Psoas muscle (tissue), 8 donors: ENCODE measurements at places on chromosomes 1 and 21. TPM values are rescaled to one million over a fixed set of nuclear protein-coding genes. Genes with fewer than 3 reads are reported as not detected.

The RIMS3 gene
- 0.15 TPM for total RNA-seq

The ISG20L2 gene
- 14.8 TPM for total RNA-seq

The OXCT2 gene
- not detected for total RNA-seq

The RSBN1 gene
- total RNA-seq: 12.7 TPM

The CFAP126 gene
- not detected for total RNA-seq

The CENPF gene
- total RNA-seq: 1.2 TPM

DNA sequence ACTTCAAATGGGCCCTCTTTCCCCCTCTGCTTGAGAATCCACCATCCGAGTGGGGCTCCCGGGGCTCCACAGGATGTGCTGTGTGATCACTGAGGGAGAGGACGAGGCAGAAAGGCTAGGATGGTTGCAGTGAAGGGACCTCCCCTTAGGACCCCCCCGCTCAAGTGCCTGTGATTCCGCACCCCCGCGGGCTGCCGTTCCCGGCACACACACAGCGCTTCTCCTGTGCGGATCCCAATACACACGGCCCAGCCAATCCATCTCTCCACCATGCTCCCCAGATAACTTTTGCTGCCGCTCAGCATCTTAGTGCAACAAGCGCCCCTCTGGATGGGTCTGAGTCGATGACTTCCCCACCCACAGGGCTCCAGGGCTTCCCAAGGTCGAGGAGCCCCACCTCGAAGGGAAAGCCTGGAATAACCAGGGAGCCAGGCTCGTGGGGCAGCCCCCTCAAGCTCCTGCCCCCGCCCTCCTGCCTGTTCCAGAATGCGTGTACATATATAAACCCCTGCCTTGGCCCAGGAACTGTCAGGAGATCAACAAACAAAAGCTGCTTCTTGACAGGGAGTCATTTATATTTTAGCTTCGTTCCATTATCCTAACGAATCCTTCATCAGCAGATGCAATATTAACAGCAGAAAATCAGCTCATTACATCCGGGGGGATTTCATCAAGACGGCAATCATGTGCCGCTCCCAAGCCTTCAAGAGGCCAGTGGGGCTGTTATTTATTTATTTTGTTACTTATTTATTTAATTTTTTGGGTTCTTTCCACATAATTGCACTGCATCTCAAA, 83.7 kb downstream of the CASZ1 start:
- DNase-seq: no peak

DNA sequence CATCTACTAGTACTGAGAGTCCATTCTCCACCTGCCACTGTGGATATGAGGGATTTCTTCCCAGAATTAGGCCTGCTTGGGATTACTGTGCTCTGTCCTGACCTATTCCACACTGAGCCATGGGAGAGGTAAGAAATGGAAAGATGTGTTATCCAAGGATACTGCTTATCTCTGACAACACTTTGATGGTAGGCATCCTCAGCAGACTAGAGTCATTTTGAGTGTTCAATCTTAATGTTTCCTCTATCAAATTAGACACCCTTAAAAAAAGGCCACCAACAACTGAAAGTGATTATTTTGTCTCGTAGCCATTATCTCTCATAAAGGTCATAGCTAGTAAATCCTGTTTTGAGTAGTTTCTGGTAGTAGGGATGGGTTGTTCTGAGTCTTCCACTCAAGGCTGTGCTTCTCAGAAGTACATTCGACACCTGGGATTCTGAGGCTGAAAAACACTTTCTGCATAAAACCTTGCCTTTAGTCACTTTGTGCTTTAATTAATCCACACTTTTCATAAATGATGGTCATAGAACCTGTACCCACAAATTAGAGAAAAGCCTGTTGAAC, 8.8 kb downstream of the ATPAF1 start:
- DNase-seq: no peak

GRCh38 chr1:25727635-25728286, 72.2 kb upstream of the SELENON start:
- peak; percentile 64 for DNase-seq

GRCh38 chr1:1006305-1007159, 6.6 kb upstream of the HES4 start:
- peak; percentile 45 for DNase-seq

DNA sequence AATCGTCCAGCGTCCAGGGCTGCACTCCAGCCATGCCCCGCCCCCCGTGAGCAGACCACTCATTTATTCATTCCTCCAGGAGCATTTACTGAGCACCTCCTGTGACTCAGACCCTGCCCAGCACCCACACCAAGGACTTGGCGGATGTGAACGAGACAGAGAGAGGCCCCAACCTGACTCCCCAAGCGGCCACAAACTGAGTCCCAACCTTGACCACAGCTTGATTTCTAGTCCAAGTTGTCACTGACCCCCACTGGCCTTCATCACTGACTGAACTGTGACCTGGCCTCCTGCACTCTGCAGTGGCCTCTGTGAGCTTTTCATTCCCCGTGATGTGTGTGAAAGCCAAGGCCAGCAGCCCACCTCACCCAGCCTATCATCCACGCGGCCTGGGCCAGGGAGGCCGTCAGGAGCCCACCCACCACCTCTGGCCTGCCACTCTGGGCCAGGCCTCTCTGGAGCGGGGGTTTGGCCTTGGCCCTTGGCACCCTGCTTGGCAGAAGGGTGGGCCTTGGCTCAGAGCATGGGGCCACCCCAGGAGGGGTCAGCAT, 19.3 kb upstream of the RUNX3 start:
- DNase-seq: no peak

DNA sequence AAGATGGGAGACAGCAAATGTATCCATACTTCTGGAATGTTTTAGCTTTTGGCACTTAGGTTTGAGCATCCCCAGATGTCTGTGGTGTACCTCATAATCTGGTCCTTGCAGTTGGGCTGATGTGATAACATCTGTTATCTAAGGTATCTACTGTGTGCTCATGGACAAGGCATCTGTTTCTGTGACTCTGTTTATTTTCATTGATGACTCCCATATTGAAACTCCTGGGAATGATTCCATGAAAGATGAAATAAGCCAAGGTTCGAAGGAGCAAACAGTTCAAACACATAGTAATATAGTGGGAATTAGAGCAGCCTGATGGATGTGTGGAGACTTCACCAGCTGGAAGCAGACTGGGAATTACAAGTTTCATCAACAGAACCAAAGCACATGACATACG, 20.7 kb upstream of the TRIM45 start:
- DNase-seq: no peak

DNA sequence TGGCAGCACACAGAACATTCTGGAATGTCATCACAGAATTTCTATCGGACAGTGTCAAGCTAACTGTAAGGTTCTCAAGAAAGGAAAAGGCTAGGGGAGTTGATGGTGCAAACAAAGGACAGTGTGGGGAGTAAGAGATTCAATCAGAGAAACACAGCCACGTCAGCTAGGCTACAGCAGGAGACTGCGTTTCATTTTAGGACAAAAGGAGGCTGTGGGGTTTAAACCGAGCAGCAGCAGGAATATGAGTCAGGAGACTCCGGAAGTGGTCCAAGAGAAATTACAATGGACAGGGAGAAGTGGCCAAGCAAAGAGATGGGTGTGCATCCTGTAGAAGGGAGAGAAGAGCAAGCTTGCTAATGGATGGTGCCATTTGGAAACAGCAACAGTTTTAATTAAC, 37.4 kb upstream of the C1orf198 start:
- no peak for DNase-seq

- DNase-seq: no peak
Measured at GRCh38 chr1:107443860-107444259, 303.0 kb downstream of the NTNG1 start.
